ENCODE measurements at places on chromosomes 4 and X.

GRCh38 chrX:107678957-107679740 is 50.8 kb downstream of the PRPS1 start:
- DNase-seq: peak; percentile 64

DNA sequence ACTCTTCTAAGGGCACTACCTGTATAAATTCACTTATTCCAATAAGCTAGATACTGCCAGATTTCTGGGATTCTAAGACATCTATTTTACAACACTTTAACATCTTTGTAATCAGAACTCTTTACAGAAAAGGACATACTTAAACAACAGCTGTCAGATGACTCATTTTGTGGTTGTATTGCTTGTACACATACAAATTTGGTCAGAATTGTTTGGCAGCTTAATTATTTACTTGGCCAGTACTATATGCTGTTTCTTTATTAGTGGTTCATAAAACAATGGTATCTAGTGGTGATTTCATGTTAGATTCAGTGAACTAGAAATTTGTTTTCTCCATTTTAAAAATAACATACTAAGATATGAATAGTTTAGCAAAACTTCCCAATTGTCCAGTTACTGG is 27.2 kb downstream of the PALLD start:
- DNase-seq: no peak

GRCh38 chrX:124328765-124329164 is 3.7 kb upstream of the TEX13D start:
- no peak for DNase-seq

DNA sequence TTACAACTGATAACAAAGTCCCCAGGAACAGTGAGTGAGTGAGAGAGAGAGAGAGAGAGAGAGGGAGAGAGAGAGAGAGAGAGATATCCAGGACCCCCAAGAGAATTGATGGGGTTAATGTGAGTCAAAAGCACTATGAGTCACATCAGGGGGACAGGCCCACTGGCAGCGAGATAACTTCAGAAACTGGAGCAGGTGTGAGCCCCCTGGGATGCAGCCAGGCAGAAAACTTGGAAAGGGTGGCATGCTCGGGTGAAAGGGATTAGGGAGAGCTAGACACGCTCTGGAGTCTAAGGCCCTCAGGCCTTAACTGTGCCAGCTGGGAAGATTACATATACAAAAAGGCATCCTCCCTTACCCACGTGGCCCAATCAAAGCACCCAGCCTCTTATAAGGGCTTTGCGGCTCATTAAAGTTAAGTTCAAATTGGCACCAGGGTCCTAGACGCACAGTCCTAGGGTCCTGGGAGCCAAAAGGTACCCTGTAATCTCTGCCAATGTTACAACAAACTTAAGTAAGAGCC is 841 bp downstream of the ACOT9 start:
- peak; percentile 14 for DNase-seq

DNA sequence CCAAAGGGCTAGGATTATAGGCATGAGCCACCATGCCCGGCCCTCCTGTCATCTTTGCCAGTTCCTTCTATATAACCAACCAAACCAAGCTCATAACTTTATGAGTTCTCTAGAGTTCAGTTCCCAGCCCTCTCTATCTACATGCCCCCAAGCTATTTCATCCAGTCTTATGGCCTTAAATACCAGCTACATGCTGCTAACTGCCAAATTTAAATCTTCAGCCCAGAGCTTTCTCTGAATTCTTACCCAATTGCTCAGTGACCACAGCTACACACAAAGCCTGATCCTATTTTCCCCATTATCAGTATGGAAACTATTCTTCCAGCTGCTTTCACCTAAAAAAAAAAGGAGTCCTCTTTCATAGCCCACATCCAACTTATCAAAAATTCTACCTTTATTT is 23.1 kb downstream of the TMEM184C start:
- no peak for DNase-seq

DNA sequence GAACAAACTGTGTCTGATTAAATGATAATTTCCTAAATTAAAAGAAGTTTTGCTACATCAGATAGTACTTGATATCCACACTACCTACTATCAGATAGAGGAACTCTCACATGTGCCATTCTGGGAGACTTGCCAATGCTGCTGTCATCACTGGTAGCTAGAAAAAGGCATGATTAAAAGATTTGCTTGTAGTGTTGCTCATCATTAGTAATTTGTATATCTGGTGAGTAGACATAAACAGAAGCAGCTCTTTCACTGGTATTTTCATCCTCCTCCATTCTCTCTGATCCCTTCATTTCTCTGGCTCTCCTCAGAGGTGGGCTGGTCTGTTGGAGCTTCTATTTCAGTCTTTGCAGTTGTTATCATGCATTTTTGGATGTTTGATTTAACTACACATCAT is 56.0 kb downstream of the SPRY1 start:
- peak; percentile 31 for DNase-seq

- no peak for DNase-seq
Observed at GRCh38 chrX:7054219-7055216, 93.0 kb upstream of the STS start.

DNA sequence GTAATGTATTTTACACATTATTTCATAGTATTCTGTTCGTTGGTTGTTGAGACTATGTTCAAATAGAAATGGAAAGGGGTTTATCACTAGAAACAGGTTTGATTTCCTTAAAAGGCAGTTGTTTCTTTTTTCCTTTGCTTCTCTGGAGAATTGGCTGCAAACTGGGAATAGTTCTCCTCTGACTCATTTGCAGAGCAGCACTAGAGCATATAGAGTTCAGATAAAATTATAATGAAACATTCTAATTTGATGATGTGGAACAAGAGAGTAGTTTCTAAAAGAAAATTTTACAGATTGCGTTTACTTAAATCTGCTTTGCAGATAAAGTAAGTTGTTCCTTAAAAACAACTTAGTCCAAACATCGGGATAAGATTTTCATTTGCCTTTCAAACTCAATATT is 29.7 kb downstream of the SYNPO2 start:
- DNase-seq: no peak

DNA sequence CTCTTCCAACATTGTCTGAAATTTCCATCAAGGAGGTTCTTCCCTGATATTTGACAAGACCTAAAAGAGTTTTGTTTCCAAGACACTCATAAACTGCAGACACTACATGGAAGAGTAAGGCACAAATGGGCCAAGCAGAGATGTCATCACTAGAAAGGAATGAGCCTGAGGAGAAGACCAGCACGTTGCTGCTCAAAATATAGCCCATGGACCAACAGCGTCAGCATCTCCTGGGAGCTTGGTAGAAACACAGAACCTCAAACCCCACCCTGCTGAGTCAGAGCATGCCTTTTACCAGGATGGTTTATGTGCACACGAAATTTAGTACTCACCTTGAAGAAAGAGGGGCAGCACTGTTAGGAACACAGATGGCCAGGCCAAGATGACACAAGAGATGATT is 128.7 kb upstream of the MID1 start:
- DNase-seq: no peak

DNA sequence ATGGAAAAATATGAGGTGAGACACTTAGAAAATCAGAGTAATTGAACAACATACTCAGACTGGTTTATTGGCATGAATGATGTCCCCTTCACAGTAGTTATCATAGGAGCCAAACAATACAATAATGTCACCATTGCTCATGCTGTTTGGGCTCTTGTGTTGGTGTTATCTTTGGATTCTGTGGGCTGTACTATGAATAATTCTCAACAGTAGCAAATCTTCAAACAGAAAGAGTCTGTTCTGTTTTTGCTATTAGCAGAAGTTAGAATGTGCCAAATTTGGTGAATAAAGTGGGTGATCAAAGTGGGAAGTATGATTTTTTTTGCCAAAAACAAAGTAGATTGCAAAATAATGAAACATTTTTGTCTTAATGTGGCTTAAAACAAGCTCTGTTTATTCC is 58.3 kb downstream of the GRID2 start:
- no peak for DNase-seq

DNA sequence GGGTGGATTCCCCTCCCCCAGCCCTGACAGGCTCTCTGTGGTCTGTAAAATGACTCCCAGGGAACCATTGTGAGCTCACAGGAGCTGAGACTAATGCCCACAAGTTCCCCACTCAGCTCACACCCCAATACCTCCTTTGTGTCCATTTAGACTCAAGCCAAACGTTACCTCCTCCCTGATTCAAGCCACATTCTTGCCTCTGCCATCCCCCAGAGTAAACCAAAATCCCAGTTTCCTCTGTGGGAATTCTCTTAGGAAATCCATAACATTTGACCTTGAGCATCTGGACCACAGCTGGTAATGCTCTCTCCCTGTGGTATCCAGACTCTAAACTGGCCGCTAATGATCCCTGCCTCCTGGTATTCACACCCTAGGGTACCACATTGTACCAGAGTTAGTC is 26.3 kb upstream of the KDM5C start:
- DNase-seq: no peak

DNA sequence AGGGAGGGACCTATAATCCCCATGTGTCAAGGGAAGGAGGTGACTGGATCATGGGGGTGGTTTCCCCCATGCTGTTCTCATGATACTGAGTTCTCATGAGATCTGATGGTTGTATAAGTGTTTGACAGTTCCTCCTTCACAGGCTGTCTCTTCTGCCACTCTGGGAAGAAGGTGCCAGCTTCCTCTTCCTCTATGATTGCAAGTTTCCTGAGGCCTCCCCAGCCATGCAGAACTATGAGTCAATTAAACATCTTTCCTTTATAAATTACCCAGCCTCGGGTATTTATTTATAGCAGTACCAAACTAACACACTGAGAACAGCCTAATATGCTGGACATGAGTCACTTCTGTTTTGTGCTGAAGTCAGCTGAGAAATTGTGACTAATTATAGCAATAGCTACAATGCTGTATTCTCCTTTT is 656.9 kb upstream of the CPEB2 start:
- DNase-seq: no peak

DNA sequence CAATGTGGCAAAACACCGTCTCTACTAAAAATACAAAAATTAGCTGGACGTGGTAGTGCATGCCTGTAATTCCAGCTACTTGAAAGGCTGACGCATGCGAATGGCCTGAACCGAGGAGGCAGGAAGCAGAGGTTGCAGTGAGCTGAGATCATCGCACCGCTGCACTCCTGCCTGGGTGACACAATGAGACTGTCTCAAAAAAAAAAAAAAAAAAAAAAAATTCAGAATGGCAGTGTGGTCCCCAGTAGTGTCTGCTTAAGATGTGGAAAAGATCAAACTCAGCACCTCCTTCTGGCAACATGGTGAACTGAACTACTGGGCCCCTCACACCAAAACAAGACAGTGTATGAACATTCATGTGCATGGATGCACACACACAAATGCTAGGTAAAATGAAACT is 32.2 kb downstream of the SMS start:
- DNase-seq: peak; percentile 44

DNA sequence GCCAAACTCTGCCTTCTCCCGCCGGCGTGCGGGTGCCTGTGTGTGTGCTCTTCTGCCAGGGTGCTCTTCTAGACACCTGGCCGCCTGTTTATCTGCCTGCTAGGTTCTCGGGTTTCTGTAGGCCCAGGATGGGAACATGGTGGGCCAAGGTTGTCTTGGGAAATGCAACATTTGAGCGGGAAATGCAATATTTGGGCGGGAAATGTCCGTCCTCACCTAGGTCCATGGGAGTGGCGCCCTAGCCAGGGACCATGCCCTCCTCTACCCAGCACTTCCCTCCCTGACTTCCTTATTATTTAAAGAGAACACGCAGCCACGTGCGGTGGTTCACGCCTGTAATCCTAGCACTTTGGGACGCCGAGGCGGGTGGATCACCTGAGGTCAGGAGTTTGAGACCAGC is 392.6 kb downstream of the FAT4 start:
- no peak for DNase-seq

DNA sequence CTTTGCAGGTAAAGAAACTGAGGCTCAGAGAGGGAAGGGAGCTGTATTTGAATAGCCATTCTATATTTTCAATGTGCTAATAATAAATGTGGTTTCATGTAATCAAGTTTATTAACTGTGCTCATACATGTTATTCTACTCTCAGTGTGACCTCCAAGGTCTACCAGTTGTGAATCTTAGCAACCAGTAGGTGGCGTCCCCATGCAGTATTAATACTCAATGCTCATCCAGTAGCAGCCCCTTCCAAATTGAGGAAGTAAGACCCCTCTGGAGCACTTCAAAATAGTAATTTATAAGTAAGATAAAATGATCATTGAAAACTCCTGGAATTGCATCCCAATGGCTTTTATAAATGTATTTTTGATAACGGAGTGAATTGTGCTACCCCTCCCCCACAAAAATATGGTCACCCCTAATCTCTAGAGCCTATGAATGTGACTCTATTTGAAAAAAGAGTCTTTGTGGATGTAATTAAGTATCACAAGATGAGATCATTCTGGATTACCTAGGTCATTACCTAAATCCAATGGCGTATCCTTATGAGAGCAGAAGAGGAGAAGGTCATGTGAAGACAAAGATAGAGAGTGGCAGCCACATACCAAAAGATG is 20.4 kb upstream of the SEPSECS start:
- DNase-seq: peak; percentile 19

- DNase-seq: no peak
Observed at GRCh38 chr4:138035781-138036258, 206.3 kb downstream of the SLC7A11 start.

- no peak for DNase-seq
Observed at GRCh38 chrX:72576141-72576894, 3.7 kb upstream of the HDAC8 start.

- no peak for DNase-seq
Observed at GRCh38 chrX:149223854-149224253, 281.3 kb downstream of the IDS start.

- DNase-seq: no peak
Observed at GRCh38 chr4:42281324-42282020, 115.8 kb upstream of the SHISA3 start.

DNA sequence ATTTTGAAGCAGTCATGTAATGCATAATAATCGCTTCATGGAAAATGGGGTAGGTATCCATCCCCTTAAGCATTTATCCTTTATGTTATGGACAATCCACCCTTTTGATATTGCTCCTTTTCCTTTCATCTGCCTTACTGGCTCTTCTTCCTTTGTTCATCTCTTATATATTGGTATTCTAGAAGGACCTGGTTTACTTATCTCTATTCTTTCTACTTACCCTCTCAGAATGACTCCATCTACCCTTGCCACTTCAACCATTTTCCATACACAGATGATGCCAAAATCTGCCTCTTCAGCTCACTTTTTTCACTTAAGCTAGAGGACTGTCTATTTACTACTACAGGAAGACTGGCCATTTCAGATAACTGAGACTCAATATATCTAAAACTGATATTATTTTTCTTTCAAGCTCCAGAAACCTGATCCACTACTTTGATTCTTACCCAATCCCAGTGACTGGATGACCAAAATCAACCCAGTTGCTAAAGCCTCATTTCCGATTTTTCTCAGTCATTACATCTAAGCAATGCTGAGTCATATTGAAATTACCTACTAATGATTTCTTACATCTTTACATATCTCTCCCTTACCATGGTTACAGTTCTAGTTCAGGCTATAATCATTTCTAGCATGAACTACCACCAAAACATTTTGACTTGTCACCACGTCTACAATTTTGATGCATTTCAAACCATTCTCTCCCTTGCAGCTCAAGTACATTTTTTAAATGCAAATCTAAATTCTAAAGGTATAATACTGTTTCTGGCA is 93.7 kb downstream of the FAAH2 start:
- DNase-seq: no peak

GRCh38 chr4:155521382-155521781 is 144.6 kb upstream of the MAP9 start:
- DNase-seq: no peak

Measured in activated CD8-positive, alpha-beta memory T cell treated with anti-CD3 and anti-CD28 coated beads, Interleukin-2, amount 50 U/mL, for 4 hours (primary cell).